HepG2 (cell line): ENCODE measurements at places on chromosomes 12 and 14. TPM values are rescaled to one million over a fixed set of nuclear protein-coding genes. Genes with fewer than 3 reads are reported as not detected.

Gene RGS6
- not detected in 2 replicates for polyA plus RNA-seq

Gene SMOC1
- polyA plus RNA-seq, result 35.6 and 42.1 TPM in 2 replicates

Gene IL31
- polyA plus RNA-seq, result not detected in 2 replicates

Gene HHIPL1
- 0.01 TPM in 1 of 2 replicates, not detected in the other for polyA plus RNA-seq

Gene TSPAN19
- polyA plus RNA-seq, result not detected in 2 replicates

Gene LRRIQ1
- polyA plus RNA-seq, result not detected in 2 replicates

Gene IFI27
- polyA plus RNA-seq, result 1.7 and 2.3 TPM in 2 replicates

Gene TMEM30B
- polyA plus RNA-seq, result not detected in 2 replicates

Gene SPTB
- 0.01 TPM in 1 of 2 replicates, not detected in the other for polyA plus RNA-seq

Gene ARHGDIB
- polyA plus RNA-seq, result 0.87 and 0.88 TPM in 2 replicates

Gene P3H3
- 20.1 and 21.1 TPM in 2 replicates for polyA plus RNA-seq

Gene TAS2R43
- 0.15 TPM in 1 of 2 replicates, not detected in the other for polyA plus RNA-seq

Gene RNASE7
- 0.04 and 0.17 TPM in 2 replicates for polyA plus RNA-seq

Gene AICDA
- not detected in 2 replicates for polyA plus RNA-seq

Gene TROAP
- 14.8 and 22.5 TPM in 2 replicates for polyA plus RNA-seq

Gene B4GALNT1
- polyA plus RNA-seq, result 5.4 and 5.9 TPM in 2 replicates

Gene CACNA2D4
- polyA plus RNA-seq, result 136 and 160 TPM in 2 replicates

Gene LALBA
- polyA plus RNA-seq, result not detected in 2 replicates

Gene PDZRN4
- not detected in 2 replicates for polyA plus RNA-seq

Gene ERBB3
- polyA plus RNA-seq, result 358 and 371 TPM in 2 replicates

Gene FLRT2
- polyA plus RNA-seq, result 0.16 TPM in 1 of 2 replicates, not detected in the other

Gene KRT85
- polyA plus RNA-seq, result not detected in 2 replicates

Gene SLC6A13
- polyA plus RNA-seq, result 0.05 and 0.60 TPM in 2 replicates
